ENCODE measurements at places on chromosomes 3 and 15.

GRCh38 chr15:60612400-60613048 is 133.6 kb upstream of the ICE2 start:
- no peak for DNase-seq
- no peaks in the 10 kb centered on the region for H3K36me3 ChIP-seq
- H3K4me1 ChIP-seq: peaks cover 9% of the 10 kb centered on the region
- no peak overlapping the region for H3K27ac ChIP-seq
- no peaks in the 10 kb centered on the region for H3K27me3 ChIP-seq

- H3K4me3 ChIP-seq: no peak overlapping the region
- H3K4me1 ChIP-seq: no peaks in the 10 kb centered on the region
- no peak overlapping the region for H3K27ac ChIP-seq
- peaks cover 3% of the 10 kb centered on the region for H3K27me3 ChIP-seq
- DNase-seq: no peak
These were observed 955.7 kb downstream of the TUSC7 start for GRCh38 chr3:117665296-117665695.

- no peaks in the 10 kb centered on the region for H3K36me3 ChIP-seq
- H3K4me3 ChIP-seq: no peak overlapping the region
- peaks cover 8% of the 10 kb centered on the region for H3K4me1 ChIP-seq
- no peak for DNase-seq
These were observed 51.0 kb downstream of the CCDC54 start for GRCh38 chr3:107428051-107428858.

DNA sequence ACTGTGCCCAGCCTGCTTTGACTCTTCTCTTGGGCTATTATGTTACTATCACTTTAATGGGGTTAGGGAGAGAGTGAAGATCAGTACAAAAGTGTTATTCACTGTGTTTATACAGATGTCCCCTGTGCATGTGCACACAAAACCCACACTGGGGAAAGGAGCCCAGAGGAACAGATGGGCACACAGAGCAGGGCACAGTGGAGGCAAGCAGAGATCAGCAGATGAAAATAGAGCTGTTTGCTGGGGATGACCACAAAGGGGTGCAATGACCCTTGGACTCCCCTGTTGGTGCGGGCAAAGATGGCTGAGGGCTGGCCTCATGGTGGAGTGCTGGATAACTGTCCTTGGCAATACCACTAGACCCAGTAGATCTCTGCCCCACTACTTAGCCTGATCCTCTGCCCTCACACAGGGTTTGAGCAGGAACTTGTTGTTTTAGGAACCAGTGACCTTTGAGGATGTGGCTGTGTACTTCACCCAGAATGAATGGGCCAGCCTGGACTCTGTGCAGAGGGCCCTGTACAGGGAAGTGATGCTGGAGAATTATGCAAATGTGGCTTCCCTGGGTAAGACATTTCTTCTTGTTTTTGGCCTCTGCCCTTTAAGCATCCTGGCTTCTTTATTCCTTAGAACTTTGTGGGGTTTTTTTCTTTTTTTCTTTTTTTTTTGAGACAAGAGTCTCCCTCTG is 5.3 kb downstream of the ZNF620 start:
- no peak overlapping the region for H3K27ac ChIP-seq
- H3K36me3 ChIP-seq: peaks cover 65% of the 10 kb centered on the region
- no peak overlapping the region for H3K4me3 ChIP-seq
- DNase-seq: no peak

DNA sequence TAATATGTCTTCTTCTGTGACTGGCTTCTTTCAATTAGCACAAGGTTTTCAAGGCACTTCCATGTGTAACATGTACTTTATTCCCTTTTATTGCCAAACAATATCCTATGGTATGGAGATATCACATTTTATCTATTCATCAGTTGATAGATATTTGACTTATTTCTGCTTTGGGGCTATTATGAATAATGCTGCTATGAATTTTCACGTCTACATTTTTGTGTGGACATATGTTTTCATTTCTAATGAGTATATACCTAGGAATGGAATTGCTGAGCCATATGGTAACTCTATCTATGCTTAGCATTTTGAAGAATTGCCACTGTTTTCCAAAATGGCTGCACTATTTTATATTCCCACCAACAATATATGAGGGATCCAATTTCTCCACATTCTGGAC is 3.6 kb upstream of the AGTR1 start:
- H3K4me3 ChIP-seq: no peak overlapping the region
- H3K27ac ChIP-seq: no peak overlapping the region
- no peaks in the 10 kb centered on the region for H3K36me3 ChIP-seq
- peaks cover 7% of the 10 kb centered on the region for H3K27me3 ChIP-seq
- peaks cover 6% of the 10 kb centered on the region for H3K4me1 ChIP-seq
- DNase-seq: no peak

DNA sequence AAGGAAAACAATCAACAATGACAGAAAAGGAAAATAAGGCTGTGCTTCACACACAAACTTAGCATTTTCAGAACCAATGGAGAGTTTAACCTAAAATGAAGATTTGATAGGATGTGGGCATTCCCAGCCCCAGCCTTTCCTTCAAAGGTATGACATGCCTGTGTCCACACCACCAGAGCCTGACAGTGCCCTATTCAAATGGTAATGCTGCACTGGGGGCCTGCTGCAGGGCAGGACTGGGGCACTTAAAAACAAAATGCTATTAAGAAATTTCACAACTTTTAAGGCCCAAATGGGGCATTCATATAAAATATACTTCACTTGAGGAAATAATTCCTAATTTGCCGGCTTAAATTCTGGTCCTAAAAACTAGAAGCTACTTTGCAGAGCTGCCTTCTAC is 30.9 kb upstream of the TKT start:
- H3K36me3 ChIP-seq: peaks cover 21% of the 10 kb centered on the region
- no peak overlapping the region for H3K27ac ChIP-seq
- DNase-seq: no peak
- H3K27me3 ChIP-seq: no peaks in the 10 kb centered on the region
- H3K4me1 ChIP-seq: no peaks in the 10 kb centered on the region

GRCh38 chr3:189953551-189953950 is 167.1 kb downstream of the P3H2 start:
- H3K4me1 ChIP-seq: no peaks in the 10 kb centered on the region
- no peak for DNase-seq
- no peak overlapping the region for H3K4me3 ChIP-seq
- no peak overlapping the region for H3K27ac ChIP-seq
- H3K27me3 ChIP-seq: no peaks in the 10 kb centered on the region

GRCh38 chr3:44993471-44994205 is 17.6 kb downstream of the EXOSC7 start:
- no peak for DNase-seq
- peaks cover 24% of the 10 kb centered on the region for H3K36me3 ChIP-seq
- peaks cover 3% of the 10 kb centered on the region for H3K4me1 ChIP-seq
- no peak overlapping the region for H3K4me3 ChIP-seq
- H3K27ac ChIP-seq: no peak overlapping the region

- no peak overlapping the region for H3K4me3 ChIP-seq
- no peaks in the 10 kb centered on the region for H3K36me3 ChIP-seq
- no peaks in the 10 kb centered on the region for H3K4me1 ChIP-seq
- H3K27me3 ChIP-seq: no peaks in the 10 kb centered on the region
- DNase-seq: no peak
These were observed 288.6 kb downstream of the CLSTN2 start for GRCh38 chr3:140223631-140224030.

- no peaks in the 10 kb centered on the region for H3K27me3 ChIP-seq
- no peaks in the 10 kb centered on the region for H3K36me3 ChIP-seq
- no peak overlapping the region for H3K4me3 ChIP-seq
- H3K27ac ChIP-seq: no peak overlapping the region
- DNase-seq: no peak
These were observed 1534.6 kb downstream of the SI start for GRCh38 chr3:163543662-163544061.

- H3K27me3 ChIP-seq: no peaks in the 10 kb centered on the region
- H3K4me1 ChIP-seq: peaks cover 15% of the 10 kb centered on the region
- DNase-seq: no peak
- H3K27ac ChIP-seq: no peak overlapping the region
- H3K4me3 ChIP-seq: no peak overlapping the region
These were observed 8.2 kb downstream of the SNX33 start for GRCh38 chr15:75655931-75656330.
